NCI-H82 (cell line): ENCODE measurements at places on chromosomes 1 and 21.

GRCh38 chr1:28259252-28259933 is at the start of gene SESN2:
TSS of gene SESN2 (plus strand) at chr1:28259518. CDS start at chr1:28259848, 330 bp downstream.
- DNase-seq: peak; percentile 100

DNA sequence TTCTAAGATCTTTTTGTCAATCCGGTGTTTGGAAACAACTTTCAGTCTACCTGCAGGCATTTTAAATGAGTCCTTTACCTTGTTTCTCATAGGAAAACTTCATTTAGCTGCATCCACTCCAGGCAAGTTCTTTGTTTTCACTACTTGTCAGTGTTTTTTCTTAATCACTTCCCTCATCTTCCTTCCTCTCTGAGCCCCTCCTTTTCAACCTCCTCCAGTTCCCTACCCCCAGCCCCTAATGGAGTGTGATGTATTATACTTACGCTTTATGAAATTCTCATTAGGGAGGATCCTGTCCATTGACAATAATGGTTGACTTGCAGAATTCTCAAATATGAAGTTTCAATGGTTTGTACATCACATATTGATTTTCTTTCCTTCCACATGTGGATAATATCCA is 62.5 kb upstream of the BACH1 start:
- DNase-seq: no peak

- DNase-seq: no peak
Observed at GRCh38 chr21:17441370-17441769, 71.5 kb upstream of the CXADR start.

- DNase-seq: no peak
Observed at GRCh38 chr21:34077888-34078287, 4.5 kb downstream of the MRPS6 start.

DNA sequence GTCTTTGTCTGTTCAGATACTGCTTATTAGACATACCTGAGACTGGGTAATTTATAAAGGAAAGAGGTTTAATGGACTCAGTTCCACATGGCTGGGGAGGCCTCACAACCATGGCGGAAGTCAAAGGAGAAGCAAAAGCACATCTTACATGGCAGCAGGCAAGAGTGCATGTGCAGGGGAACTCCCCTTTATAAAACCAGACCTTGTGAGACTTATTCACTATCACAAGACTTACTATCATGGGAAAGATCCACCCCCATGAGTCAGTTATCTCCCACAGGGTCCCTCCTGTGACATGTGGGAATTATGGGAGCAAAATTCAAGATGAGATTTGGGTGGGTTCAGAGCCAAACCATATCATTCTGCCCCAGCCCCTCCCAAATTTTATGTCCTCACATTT is 7.1 kb upstream of the PSMA5 start:
- DNase-seq: no peak

GRCh38 chr21:26614251-26614650 is 41.2 kb upstream of the CYYR1 start:
- DNase-seq: no peak

DNA sequence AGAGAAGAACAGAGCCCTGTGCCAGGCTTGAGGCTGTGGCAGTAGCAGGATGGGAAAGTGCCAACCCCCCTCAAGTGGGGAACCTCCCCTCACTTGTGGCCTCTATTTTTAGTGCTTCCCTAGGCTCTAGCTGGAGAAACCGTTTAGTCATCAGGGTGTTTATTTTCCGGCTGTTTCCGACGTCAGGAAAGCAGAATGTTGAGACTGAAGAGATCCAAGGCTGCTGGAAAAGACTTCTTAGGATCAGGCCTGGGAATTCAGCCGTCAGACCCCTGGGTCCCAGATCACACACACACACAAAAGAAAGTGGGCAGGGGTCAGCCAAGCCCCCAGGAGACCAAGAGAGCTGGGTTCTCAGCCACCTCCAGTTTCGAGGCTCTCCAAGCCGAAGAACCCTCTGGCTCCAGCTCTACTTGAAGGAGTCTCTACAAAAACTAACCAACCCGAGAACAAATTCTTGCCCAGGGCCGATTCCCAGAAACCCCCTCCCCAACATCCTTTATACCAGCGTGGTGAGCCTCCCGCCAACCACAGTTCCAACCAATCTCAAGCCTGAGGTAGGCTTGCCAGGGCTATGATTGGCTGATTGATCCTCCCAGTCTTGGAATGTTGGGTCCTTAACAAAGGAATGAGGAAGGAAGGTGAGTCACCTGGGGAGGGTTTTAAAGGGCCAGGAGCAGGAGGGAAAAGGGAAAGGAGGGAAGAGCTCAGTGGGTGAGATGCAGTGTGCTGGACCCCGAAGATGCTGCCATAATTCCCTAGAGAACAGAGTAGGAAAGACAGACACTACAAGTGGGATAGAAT is 2.5 kb upstream of the MEF2D start:
- no peak for DNase-seq

GRCh38 chr1:163826500-163826899 is 504.7 kb downstream of the NUF2 start:
- DNase-seq: no peak

DNA sequence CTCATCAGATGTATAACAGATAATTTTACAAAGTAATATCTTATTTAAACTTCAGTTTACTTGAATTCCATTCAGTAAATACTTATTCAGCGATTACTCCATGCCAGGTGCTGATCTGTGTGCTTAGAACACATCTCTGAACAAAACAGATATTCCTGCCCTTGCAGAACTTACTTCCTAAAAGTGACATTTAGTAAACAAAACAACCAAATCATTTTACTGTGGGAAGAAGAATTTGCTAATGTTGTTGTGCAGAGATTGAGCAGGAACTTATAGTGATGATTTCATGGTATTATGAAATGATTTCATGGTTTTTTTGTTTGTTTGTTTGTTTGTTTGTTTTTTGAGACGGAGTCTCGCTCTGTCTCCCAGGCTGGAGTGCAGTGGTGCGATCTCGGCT is 39.3 kb upstream of the WLS start:
- no peak for DNase-seq
